Stimulated activated naive CD4-positive, alpha-beta T cell treated with Interleukin-2 at 50 U/mL for 16 hours (primary cell): ENCODE measurements at places on chromosomes 2 and 18.

DNA sequence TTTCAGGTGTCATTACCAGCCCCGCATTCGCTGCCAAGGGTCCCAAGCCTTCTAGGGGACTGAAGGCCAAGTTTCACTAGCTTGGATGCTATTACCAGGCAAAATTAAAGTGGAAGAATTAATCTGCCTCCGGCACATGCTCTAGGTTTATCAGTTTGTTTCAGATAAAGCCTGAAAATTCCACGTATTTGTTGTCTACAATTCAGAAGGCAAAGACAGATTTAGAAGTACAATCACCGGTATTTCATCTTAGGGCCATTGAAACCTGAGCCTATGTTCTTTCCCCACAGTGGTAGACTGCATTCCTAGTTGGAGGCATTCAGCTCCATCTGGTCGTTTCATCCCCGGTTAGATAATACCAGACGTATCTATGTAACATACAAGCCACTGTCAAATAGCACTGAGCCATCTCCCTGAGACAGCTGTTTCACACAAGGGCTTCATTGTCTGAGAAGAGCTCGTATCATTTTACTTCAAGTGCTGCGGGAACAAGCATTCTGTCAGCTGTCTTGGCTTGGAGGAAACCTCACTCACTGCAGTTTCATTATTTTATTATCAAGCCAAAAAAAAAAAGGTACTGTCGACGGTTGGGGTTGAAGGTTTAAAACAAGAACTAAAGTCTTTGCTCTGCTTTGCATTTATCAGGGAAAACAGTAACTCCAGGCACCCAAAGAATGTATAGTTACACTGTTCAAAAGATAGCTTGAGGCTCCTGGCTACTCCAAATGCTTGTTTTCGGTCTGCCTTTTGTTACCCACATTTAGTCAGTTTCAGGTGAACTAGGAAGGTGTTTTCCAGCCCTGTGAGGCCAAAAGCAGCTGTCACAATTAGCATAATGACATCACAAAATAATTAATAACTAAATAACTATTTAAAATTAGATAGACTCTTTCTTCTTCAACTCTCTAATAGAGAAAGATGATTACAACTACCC, 76.7 kb downstream of the TGIF1 start:
- no peak for DNase-seq

DNA sequence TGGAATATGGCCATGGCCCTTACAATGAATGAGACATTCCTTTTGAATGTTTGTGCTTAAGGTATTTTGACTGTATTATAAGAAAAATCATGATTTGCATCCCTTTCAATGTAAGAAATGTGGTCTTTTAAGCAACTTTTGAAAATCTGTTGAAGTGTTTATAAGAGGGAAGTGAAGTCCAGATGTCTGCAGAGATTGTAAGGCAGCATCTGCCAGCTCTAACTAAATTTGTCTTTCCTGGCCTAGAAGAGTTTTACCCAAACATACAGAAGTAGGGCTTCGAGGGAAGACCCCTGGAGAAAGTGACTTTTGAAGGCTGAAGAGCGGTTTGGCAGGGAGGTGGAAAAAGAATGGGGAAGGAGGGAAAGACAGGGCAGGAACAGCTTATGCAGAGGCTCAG, 12.2 kb downstream of the EML6 start:
- DNase-seq = no peak

DNA sequence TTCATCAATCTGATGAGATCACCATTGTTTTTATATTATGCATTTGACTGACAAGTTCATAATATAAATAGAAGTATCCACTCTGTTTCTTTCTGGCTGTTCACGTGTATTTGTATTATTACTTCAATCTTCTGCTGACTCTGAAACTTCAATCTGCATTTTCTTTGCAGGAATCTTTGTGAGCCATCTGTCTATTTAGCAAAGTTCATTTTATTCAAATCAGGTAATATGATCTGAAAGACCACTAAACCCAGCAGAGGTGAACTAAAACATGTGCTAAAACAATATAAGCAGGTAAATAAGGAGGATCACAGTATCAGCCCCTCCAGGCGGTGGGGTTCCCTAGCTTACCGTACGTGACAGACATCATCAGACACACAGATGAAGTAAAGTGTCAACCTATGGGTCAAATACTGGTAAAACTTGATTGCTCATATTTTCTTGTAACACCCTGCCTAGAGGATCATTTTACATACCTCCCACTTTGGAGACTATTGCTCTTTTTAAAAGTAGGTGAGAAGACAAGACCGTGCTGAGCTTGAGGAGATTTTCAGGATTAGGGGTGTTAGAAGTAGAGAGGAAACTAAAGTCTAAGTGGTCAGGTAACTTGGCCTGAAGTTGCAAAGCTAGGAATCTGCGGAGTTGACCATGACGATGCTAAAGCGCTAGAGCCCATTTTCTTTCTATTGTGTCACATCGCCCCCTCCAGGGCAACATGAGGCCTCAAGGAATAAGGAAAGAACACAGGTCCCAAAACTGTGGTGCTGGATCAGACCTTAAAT, 9.0 kb downstream of the DTNB start:
- DNase-seq = no peak

DNA sequence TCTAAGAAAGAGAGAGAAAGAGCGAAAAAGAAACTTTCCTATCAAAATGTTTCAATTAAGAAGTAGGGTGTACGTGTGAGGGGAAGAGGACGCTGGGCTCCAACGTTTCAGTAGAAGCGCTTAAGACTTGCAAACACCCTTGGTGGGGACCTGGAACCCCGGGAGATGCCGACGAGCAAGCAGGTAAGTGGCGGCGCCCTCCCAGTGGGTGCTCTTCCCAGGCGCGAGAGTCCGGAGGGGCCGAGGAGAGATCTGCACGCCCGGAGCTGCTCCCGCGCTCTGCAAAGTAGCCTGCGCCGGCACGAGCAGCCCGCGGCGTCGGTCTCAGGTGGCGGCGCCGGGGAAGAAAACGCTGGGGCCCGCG, 678 bp upstream of the OTX1 start:
- DNase-seq = no peak

GRCh38 chr2:64888591-64889309, 100.4 kb upstream of the SLC1A4 start:
- no peak for DNase-seq

- DNase-seq = no peak
These were observed 189.6 kb downstream of the DSC3 start for GRCh38 chr18:30852980-30853379.

DNA sequence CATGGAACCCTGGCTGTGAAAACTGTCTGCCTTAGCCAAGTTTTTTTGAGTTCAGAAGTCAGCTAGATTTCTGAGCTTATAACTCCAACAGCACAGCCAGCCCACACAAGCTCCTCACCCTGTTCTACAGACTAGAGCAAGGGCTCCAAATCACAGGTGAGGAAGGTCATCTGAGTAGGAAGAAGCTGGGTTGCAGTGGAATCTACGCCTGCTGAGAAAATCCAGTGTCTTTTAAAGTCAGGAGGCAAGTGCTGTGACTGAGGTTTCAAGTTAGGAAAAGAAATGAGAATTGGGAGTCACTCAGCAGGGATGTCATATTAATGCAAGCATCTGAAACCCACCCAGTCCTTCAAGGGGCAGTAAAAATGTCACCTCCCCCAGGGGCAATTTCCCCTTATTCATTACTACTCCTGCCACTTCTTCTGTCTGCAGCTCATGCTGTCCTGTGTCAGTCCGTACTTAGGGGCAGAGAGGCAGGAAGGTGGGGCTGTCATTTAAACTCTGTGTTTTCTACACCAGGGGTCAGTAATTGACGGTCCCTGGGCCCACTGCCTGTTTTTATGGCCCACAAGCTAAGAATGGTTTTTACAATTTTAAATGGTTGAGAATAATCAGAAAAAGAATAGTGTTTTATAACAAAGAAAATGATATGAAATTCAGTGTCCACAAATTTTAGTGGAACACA, 551.1 kb downstream of the BCL11A start:
- DNase-seq = no peak

GRCh38 chr2:106561803-106562202, 74.6 kb downstream of the CD8B2 start:
- no peak for DNase-seq

DNA sequence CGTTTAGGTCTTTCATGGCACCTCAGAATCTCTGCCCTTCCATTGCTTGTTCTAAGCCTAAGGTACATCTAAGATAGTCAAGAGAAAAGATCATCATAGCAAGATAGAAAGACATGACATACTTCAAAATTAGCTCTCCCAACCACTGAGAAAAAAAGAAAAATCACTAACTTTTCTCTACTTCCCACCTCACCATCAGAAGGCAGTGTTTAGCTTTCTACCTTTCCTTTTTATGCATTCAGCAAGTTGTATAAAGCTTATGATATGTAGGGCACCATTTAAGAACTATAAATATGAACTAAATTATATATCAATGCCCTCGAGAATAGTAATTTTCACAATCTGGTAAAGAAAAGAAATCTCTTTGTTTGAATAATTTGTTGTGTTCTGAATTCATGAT, 331.8 kb upstream of the VWC2L start:
- DNase-seq = no peak

DNA sequence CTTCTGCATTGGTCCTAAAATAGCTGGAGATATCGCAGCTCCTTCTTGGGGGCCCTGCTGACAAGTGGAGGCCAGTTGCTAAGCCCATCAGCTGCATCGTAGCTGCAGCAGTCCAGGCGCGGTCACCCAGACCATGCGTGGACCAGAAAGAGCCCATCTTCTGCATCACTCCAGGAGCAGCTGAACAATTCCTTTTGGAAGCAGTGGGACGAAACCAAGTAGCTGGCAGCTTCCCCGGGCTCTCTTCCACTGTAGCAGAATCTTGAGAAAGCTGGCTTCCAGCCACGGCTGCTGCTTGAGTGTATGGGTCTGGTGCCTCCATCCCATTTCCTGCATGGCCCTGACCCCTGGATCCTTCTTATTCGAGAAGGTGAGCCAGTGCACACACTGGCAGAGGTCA, 22.2 kb upstream of the CAB39 start:
- no peak for DNase-seq

- no peak for DNase-seq
These were observed 44.3 kb upstream of the KLF11 start for GRCh38 chr2:9998916-9999654.

GRCh38 chr2:127416506-127417001, 1.7 kb upstream of the PROC start:
- no peak for DNase-seq

DNA sequence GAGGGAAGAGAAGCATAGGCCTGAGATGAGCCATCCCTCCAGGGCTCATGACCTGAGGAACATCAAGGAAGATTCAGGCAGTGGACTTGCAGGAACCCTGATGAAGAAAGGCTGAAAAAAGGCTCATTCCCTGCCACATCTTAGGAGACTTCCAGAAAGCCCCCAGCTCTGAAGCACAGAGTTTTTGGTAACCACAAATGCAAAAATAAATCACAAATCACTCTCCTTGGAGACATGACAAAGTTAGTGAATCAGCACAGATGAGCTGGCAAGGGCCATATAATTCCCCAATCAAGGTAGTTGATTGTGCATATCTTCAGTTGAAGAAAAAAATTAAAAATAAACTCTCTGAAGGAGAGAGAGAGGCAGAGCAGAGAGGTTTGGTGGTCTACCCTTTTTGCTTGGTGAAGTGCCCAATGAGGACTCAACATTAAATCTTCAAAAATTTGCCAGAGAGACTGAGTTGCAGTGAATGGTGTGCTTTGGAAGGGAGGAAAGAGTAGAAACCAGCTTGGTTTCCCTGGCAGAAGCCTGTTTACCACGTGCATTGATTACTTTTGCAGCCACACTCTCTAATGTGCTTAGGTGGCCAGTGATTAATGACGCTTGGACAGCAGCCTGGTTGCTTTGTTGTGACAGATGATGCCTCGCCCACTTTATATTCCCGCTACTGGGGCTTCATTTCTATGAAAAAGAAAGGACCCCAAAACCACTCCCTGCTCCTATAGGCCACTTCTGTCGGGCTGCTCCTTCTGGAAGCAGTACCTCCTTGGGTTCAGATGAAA, 257.4 kb upstream of the SLC14A2 start:
- DNase-seq = no peak

DNA sequence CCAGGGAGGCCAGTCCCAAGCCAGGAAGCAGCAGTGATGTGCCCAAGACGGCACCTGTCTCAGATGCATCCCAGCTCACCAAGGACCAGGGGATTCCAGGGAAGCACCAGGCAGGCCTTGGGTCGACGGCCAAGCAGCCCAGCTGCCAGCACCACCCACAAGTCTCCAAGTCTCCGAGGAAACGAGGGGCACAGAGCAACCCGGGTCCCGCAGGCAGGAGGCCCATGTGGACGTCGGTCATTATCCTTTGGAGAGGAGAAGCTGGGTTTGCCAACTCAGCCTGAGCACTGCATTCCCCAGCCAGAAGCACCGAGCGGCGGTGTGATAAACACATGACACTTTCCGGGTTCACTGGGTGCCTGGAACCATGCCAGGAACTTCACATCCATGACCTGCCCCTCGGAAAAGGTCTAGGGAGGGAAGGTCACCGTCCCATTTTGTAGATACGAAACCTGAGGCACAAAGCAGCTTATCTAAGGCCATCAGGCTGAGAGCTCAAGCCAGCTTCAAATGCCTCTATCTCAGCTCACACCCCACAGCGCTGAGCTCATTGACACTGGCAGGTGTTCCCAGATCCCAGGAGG, 104.5 kb downstream of the ZNF516 start:
- no peak for DNase-seq

DNA sequence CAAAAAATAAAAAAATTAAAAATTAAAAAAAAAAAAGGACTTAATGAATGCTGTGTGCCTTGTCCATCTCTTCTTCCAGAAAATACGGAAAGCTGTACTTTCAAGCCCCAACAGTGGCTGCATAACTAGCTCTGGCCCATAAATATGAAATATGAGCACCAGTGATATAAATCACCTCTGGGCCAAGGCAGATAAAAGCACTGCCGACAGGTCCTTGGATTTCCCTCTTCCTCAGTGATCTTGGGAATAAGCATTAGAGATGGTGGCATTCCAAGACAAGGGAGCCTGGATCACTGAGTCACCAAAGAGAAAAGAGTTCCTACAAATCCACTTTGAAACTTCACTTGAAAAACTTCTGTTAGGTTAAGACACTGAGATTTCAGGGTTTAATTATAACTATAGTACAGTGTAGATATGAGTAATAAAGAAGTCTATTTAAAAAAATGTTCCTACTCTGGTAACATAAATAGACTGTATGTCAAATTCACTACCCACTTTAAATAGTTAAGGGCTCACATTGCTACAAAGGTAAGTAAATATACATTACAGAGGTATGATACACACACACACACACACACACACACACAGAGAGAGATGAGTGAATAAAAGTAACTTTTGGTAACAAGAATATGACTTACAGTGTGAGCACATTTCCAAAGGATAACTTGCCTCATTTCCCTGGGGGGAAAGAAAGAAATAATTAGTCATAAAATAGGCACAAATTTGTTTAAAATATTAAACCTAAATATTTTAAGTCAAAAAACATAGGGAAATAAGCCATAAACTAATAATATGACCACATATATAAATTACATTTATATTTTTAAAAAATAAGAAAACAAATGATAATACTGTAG, 35.6 kb downstream of the PPP3R1 start:
- no peak for DNase-seq
